ENCODE measurements at places on chromosomes 1 and 21.

- no peak for DNase-seq
These were observed 133.2 kb downstream of the ROR1 start for GRCh38 chr1:63907051-63907450.

- no peak for DNase-seq
These were observed 16.0 kb downstream of the CCN1 start for GRCh38 chr1:85596531-85596930.

DNA sequence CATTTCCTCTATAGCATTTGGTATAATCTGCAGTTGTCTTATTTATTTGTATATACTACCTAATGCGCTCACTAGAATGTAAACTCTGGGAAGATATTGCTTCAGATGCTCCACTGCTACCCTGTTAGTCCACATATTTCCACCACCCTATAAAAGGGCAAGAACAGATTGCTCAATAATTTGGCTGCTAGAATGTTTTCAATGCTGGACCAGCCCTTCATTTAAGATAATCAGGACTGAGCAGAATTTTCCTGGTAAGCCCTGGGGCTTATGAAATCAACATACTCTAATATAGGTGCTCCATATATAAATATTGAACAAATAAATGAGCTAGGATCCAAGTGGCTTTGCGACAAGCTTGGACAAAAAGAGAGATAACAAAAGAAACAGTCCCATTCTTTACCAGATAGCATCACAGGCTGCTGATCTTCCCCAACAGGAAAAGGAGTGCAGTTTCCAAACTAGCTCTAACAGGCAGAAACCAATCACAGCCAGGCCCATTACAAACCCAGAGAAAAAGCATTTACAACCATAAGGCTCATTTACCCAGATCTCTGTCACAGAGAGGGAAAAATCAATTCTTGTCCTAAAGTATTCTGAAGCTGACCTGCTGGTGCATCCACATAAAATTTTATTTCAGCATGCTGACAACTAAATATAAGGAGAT lies 8.3 kb downstream of the BCAR3 start:
- no peak for DNase-seq

GRCh38 chr1:37561133-37562132 lies 4.7 kb downstream of the DNALI1 start:
- DNase-seq = peak; percentile 45

GRCh38 chr1:154911691-154912550 lies 24.6 kb downstream of the PMVK start:
- no peak for DNase-seq

DNA sequence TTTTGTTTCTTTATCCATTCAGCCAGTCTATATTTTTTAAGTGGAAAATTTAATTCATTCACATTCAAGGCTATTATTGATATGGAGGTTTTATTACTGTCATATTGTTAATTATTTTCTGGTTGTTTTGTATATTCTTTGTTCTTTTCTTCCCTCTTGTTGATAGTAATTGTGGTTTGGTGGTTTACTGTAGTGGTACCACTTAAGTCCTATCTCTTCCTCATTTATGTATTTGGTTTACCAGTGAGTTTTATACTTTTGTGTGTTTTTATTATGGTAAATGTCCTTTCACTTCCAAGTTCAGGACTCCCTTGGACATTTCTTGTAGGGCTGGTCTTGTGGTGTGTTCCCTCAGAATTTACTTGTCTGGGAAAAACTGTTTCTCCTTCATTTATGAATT lies 28.1 kb upstream of the PM20D1 start:
- DNase-seq = no peak

GRCh38 chr1:168585191-168585590 lies 8.8 kb downstream of the XCL1 start:
- DNase-seq = no peak

DNA sequence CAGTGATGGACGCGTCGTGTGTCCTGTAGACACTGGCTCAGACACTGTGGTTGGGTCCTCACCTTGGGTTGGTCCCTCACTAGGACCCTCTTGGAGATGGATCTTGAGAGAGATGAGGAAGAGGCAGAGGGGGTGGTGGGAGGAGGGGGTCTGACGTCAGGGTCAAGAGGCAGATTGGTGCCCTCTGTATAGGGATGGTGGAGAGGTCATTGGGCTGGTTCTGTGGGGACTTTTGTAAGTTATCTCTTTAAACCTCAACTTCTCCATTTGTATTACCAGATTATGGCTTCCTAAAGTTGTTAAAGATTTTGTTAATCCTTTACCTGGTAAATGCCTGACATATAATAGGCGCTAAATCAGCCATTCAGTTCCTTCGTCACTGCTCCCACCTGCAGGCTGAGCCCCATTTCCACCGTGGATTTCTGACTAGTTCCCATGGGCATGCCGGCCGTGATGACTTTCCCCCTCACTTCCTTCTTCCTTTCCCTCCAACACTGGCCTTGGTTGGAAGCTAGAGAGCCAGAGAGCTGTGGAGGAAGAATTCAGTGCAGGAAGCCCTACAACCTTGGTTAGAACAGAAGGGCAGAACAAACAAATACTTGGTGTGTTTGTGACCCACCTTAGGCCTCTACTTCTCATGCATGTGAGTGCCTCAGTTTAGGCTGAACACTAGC lies 8.6 kb downstream of the H6PD start:
- DNase-seq = no peak

GRCh38 chr1:227378871-227379554 lies 60.7 kb upstream of the CDC42BPA start:
- DNase-seq = no peak

GRCh38 chr21:45187646-45188045 lies 100.0 kb downstream of the POFUT2 start:
- DNase-seq = no peak

DNA sequence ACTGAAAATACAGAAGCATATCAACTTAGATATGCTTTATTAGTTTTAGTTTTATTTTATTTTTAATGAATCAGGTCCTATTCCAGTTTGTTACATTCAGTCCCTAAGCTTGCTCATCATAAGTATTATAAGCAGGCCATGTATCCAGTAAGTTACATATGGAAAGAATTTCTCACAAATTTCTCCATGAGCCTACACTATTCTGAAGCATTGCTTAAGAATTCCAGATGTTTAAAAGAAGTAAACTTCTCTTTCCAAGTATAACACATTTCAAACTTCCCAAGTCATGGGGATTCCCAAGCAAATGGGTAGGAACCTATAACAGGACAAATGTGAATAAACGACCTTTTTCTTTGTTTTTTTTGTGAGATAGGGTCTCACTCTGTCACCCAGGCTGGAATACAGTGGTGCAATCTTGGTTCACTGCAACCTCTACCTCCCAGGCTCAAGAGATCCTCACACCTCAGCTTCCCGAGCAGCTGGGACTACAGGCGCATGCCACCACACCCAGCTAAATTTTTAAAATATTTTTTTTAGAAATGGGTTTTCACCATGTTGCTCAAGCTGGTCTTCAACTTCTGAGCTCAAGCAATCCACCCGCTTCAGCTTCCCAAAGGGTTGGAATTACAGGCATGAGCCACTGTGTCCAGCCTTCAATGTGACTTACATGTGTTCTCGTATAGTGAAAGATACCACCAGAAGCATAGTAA lies 39.0 kb downstream of the ST7L start:
- DNase-seq = no peak

- DNase-seq = peak; percentile 58
These were observed 13.3 kb downstream of the PMF1 start for GRCh38 chr1:156226116-156226538.

GRCh38 chr1:52355436-52355835 lies 10.6 kb downstream of the CC2D1B start:
- no peak for DNase-seq

DNA sequence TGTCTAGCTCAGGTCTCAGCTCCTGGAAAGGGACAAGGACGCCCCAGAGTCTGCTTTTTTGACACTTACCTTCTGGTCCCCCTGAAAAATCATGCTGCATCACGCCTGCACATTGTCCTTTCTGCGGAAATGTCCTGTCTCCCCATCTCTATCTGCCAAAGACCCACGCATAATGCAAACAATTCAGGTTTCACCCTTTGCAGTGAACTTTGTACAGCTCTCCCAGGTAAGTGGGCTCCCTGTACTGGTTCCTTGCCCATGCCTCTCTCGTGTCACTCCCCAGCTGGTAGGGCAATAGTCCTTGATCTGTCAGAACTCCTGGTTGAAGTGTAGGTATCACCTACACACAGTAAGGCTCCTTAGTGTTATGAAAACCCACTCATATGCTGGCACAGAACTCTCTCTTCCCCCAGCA lies 102.9 kb upstream of the IRF2BP2 start:
- no peak for DNase-seq

GRCh38 chr1:182890927-182891610 lies 51.9 kb downstream of the DHX9 start:
- DNase-seq = no peak

DNA sequence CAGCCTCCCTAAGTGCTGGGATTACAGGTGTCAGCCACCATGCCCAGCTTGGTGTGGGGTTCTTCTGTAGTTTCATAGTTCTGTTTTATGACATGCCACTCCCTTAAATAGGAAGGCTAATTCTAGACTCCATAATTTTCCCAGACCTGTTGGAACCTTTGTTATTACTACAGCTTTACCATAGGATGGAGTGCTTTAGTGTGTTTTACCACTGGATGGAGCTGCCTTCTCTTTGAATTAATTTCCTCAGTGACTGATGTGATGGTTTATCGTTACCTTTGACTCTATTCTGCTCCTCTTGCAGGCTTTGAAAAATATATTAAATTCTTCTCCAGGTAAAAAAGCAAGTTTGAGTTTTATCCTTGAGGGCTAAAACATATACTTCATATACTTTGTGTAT lies 84.6 kb upstream of the NEK7 start:
- no peak for DNase-seq

DNA sequence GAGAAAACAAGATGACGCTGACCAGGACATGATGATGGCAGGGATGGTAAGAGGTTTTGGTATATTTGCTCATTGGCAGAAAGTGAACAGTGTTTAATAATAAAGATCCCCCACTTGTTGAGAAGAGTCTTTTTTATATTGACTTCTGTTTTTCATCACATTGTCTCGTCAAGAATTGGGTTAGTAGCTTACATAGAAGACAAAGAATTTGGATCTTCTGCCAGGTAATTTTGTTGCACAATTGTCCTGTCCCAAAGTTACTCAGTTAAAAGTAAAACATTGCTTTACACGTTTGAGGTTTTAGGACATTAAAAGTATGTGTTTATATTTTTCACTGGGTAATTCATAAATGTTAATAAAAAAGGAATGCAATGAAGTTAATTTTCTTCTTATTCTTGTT lies 48.3 kb upstream of the LAMC2 start:
- DNase-seq = no peak

DNA sequence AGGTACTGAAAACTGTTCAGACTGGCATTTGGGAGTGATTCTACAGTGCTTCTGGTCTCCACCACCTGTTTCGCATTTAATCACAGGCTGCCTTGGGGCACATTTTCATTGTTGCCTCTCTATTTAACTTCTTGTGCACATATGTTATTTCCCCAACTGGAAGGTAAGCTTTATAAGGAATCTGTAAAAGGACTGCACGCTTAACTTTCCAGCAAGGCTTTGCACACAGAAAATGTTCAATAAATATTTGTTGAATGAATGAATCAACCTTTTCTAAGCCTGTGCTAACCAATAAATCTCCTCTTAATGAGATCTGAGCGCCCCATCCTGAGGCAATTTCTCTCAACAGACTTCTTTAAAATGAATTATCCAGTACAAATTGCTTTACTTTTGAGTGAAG lies 84.3 kb upstream of the ARHGAP29 start:
- no peak for DNase-seq

GRCh38 chr21:34170886-34171285 lies 97.5 kb downstream of the MRPS6 start:
- DNase-seq = no peak

DNA sequence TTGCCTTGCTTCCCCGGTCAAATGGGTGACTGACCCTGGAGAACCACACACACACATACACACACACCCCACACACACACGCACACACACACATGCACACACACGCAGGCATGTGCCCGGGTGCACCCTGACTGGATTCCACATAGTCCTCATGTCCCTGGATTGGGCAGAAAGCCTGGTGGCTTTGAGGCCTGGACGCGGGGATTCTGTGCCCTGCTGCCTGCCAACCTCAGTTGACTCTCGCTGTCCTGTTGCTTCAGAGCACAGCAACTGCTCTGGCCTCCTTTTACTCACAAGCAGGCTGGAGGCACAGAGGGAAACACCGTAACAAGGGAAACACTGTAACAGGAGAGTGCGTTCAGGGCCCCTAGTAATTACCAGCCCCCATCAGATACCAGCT lies 6.4 kb downstream of the RORC start:
- DNase-seq = no peak

GRCh38 chr1:208167261-208167869 lies 76.8 kb downstream of the PLXNA2 start:
- no peak for DNase-seq

DNA sequence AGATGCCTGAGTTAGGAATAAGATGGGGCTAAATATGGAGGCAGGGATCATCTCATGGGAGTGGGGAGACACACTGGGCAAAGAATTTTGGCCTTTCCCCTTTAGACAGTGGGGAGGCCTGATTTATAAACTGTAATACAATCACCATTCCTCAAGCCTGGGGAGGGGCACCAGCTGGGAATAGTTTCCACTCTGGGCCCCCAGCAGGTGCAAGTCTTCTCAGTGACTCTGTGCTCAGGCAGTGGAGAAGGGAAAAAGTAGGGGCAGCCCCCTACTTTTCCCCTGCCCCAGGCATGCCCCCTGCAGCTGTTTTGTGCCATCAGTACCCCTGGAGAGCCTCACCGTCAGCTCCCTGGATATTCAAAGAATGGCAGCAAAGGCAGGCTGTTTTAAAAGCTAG lies 19.1 kb downstream of the COA7 start:
- DNase-seq = no peak

- DNase-seq = no peak
These were observed 136.6 kb downstream of the LIPI start for GRCh38 chr21:14074177-14074576.

DNA sequence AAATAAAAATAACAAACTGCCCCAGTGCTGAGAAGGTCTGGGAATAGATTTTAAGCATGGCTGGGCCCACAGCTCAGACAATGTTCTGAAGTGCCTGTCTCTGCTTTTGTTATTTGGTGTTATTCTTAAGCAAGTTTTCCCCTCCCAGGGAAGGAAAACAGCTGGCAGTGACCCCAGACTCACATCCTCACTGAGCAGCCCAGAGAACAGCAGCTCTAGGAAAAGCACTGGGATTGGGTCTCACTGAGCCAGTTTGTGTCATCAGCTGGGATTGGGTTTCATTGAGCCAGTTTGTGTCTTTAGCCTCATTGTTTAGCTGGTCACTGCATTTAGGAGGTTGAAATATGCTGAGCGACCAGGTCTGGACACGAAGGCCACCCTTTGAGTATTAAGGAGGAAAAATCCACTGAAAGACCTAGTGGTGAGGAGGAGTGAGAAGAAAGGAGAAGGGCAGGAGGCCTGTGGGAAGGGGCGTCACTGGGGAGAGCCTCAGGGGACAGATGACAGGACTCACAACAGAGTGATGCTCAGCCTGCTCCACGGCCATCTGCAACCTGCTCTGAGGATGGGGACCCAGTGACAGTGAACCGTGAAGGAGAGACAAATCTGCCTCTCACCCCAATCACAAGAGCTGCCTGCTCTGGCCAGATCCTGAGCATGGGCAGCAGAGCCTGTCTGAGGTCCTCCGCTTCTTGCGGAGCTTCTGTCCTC lies 103.8 kb downstream of the TOMM20 start:
- DNase-seq = no peak

Measured in stimulated activated naive CD8-positive, alpha-beta T cell treated with anti-CD3 and anti-CD28 coated beads, Interleukin-15, Interleukin-2, amounts not matched to agents 100 U/mL and 50 U/mL, for 24 hours (primary cell).